ENCODE measurements at places on chromosomes 1 and 21. TPM values are rescaled to one million over a fixed set of nuclear protein-coding genes. Genes with fewer than 3 reads are reported as not detected.
A peak's percentile ranks its signal among the peaks of the same experiment; 100 is the strongest.

DNA sequence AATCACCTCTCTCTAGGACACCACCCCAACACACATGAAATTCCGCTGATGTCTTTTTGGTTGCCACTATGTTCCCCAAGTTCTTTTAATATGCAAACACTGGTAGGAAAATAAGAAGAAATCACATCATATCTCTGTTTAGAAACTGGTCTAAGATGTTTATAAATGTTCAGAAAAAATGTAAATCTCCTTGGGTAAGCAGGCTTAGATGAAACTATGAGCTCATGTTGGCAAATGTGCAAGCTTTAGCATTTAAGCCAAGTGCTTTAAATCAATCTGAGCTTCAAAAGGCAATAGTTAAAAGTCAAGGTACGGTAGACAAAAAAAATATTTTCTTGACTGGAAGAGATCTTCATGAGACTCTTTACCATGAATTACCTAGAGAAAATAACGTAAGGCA is 25.2 kb upstream of the SLAMF9 start:
- no peak for DNase-seq

DNA sequence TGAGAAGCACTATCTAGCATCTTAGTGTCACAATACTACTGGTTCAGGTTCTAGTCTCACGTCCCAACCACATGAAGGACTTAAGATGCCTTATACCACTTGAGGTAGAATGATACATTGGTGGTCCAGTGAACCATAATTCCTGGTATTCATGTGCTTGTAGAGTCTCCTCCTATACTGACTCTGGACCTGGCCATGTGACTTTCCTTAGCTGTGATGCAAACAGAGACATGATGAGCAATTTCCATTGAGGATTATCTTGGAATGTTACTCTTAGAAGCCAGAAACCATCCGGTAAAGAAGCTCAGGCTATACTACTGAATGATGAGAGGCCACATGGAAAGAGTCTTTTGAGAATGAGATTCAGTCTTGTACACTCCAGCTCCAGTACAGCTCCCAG is 105.7 kb downstream of the NME7 start:
- no peak for DNase-seq

DNA sequence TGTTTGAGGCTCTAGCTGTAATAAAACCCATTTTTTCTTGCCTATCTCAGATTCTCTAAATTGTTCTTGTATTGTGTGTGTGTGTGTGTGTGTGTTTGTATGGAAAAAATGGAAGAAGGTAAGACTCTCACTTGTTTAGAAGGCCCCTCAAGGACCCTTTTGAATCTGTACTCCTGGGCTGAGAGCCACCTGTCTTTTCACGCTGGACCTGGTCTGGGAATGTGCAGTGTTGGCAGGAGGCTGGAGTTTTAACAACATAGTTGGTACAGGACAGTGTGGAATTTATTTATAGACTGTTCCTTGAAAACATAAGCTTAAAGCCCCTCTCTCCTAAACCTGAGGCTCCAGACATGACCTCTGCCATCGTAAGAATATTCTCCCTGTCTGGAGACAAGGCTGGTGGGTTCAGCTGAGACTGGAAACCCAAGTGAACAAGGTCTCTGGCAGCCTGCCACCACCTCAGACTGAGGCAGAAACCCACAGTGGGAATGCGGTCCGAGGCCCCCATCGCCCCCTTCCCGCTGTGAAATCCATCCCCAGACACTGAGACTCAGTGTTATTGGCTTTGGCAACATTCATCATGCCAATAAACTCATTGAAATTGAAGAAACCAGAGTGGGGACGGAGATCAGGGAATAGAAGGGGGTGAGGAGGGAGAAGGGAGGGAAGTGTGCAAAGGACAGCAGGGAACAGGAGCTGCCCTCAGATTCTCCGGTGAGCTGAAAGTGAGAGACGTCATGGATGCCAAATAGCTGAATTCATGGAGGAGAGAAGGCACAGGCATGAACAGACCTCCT is 24.6 kb upstream of the PLXNA2 start:
- no peak for DNase-seq

- DNase-seq: no peak
Measured at GRCh38 chr1:11383553-11384169, 95.3 kb upstream of the DISP3 start.

DNA sequence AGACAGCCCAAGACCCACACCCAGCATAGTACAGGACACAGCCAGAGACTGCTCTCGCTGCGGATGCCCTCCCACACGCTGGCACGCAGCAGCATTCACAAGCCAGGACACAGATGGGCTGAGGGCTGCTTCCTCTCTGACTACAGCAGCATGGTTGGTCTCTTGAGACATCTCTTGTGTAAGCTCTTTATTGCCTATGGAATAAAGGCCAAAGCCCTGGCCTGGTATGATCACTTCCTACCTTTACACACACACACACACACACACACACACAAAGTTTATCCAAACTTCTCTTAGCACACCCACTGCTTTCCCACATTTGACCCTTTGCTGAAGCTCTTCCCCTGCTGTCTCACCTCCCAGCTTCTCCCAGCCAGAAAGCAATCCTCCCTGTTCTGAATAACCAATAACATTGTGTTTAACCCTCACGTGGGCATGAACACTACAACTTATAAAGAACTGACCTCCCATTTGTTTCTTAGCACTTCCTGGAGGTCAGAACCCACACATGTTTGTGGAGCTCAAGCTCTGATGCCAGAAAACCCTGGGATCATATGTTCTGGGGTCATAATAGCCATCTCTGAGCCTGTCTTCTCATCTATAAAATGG is 1.2 kb upstream of the LUZP1 start:
- DNase-seq: peak; percentile 85

GRCh38 chr1:41493117-41493536 is 8.6 kb upstream of the EDN2 start:
- peak; percentile 81 for DNase-seq

DNA sequence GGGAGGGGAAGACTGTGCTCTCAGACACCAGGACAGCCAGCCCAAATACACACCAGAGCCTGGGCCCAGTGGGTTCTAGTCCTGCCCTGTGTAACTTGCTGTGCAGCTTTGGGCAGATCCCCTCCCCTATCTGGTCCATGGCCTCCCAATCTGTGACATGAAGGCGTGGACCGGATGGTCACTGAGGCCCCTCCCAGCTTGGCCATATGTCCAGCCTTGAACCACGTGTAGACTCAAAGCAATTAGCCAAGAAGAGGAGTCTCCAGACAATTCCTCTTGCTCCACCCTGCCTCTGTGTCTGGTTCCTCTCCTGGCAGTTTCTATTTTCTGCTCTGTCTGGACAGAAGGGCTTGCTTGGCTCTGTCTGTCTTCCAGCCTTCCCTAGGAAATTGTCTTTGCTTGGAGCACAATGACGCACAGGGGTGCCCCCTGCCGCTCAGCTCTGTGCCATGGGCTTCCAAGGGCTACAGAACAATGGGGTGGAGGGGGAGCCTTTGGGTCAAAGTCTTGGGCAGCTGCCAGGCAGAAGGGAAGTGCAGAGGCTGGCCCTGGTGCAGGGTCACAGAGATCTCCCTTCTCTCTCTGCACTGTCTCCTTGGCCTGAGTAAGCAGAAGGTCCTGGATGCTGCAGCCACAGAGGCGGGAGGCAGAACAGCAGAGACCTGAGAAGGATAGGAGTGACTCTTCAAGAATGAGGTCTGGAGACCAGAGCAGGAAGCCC is 66.1 kb downstream of the TENT5C start:
- no peak for DNase-seq

DNA sequence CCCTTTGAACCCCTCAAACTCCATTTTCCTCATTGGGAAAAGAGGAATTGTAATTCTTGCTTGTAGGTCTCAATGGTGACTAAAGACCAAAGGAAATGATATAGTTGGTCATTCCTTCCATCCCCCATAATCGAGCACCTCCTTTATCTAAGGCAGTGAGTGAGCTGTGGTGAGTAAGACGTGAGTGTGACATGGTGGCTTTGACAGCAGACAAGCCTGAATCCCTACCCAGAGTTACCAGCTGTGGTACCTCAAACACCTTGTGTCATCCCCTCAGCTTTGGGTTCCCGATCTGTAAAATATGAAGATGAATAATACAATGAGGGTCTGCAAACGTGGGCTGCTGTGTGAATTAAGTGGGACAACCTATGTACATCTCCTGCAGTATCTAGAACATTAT is 8.4 kb downstream of the TRAF5 start:
- no peak for DNase-seq

- DNase-seq: peak; percentile 59
Measured at GRCh38 chr1:201385299-201385891, 7.9 kb upstream of the TNNT2 start.

- DNase-seq: no peak
Measured at GRCh38 chr1:28115267-28115666, 26.9 kb upstream of the EYA3 start.

DNA sequence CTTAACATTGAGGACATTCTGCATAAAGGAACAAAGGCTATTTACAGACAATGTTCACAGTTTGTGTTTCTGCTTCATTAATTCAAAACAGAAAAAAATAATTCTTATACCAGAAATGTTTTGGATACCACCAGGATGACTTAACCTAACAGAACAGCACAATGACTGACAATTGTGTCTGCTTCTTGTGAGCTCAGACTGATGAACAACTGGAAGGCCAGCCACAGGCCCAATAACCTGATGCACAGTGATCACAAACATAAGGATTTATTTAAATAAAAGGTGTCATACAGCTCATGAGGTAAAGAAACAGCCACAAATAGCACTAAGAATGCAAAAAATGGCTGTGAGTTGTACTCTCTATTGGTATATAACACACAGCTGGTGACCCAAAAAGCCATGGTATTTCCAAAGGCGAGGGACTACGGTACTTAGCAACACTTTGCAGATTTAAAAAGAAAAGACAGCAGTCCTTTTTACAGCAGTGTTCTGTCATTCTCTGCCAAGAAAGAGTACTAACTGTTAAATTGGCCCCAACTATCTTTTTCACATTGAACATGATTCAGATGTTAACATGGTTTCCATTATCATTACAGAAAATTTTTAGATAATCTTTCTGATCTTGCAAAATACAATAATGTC is 32.1 kb upstream of the DDAH1 start:
- DNase-seq: no peak

- DNase-seq: no peak
Measured at GRCh38 chr1:24952413-24952841, 22.4 kb upstream of the RUNX3 start.

GRCh38 chr1:33898406-33898805 is 34.5 kb downstream of the HMGB4 start:
- no peak for DNase-seq

- DNase-seq: no peak
Measured at GRCh38 chr1:16425125-16426025, 11.8 kb downstream of the SPATA21 start.

DNA sequence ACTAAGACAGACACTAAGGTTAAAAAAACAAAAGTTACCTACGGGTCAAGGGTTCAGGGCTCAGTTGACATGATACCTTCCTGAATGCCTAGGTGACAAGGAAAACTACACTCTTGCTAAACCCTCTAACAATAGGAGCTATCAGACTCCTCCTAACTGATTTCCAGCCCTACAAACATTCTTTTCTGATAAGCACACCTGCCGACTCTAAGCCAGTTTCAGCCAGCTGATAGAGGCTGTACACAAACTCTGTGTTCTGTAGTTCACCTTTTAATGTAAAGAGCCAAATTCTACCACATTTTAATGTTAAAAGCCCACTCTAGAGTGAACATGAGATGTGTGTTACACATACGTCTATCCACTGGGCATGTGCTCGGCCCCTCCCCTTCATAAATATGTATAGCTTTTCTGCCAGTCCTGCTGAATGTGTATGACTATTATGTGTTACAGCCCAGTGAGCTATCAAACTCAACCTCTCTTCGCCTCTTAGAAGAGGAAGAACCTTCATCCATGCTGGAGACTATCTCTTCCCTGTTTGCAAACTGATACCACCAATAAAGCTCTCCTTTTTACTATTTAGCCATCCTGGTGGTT is 40.0 kb upstream of the FAM163A start:
- DNase-seq: no peak

DNA sequence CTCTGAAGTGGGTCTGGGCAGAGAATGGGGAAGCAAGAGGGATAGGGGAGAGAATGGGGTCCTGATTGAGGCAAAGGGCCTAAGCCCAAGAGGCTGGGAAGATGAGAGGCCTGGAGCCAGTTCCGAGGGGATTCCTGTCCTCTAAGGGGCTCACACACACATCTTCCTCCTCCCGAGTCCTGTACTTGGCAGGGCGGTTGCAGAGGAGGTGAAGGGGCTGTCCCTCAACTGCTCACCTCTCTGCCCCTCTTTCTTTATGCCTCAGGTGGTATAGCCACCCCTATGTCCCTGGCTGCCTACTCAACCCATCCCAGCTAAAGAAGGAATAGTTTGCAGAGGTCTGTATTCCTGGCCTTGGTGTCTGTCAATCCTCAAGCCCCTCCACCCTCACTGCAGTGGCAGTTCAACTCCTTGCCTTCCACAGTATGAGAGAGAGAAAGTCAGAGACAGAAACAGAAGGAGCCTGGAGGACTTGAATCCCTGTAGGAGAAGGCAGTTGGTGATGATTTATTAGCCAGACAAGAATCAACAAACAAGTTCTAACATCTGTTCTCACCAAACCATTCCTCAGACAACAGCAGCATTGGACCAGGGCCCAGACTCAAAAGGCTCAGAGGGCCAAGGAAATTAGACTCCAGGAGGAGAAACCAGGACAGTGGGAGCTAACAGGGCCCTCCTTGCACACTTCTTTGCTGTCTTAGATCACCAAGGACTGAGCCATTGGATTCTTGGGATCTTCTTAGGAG is 10.7 kb downstream of the SH2D2A start:
- DNase-seq: peak; percentile 83

GRCh38 chr1:172356620-172357019 is 63.9 kb upstream of the C1orf105 start:
- peak; percentile 33 for DNase-seq

DNA sequence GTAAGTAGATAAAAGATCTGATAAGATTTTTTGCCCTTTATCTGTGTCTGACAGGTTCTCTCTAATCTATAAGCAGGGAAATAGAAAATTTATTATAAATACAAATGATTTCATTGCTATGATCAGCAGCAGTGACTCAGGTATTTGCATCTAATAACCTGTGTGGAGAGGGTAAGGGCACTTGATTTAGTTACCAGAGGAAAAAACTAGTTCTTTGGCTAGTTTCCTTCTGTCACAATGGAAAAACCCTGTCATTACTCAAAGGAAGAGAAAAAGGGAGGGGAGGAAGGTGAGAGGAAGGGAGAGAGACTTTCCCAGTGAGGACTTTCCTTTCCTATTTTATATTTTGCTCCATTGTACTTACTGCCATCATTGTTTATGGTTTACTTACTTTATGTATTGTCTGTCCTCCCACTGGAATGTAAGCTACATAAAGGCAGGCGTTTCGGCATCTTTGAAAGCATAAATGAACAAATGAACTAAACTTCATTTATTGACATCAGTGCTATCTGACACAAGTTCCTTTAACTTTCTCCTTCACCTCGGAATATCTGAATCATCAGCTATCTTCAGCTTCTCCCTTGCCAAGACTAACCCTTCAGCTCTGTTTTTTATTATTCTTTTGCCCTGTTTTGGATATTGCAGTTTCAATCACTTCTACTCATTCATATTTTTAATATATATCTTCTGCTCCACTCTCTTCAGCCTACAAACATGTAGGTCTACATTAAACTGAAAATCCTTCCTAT is 34.9 kb downstream of the WDR3 start:
- no peak for DNase-seq

Gene CD160
- not detected for total RNA-seq

Gene GUCA2B
- not detected for total RNA-seq

Gene CFH
- total RNA-seq: 20.0 TPM

Gene PRELP
- total RNA-seq: not detected

Gene CYP4Z1
- total RNA-seq: not detected

Gene HSD11B1
- total RNA-seq: not detected

Gene DCST1
- total RNA-seq: not detected

Gene GBP7
- total RNA-seq: not detected

Gene ARV1
- total RNA-seq: 4.3 TPM
